ENCODE measurements at places on chromosomes 7 and 10.

DNA sequence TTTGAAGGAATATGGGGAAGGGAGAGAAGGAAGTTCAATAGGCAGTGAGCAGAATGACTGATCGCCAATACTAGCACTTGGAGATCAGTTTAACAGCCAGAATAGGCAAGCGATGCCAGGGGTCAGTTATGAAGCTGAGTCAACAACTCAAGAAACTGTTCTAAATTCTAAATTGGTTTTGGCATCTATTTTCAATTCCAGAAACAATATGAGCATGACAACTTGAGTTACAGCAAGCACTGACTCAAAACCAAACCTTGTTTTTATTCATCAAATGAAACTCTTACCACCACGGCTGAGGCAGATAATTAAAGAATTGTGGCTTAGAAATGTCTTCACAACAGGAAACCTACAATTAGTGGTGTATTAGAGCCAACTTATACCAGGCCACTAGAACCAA lies 180.5 kb upstream of the ASAH2 start:
- peak; percentile 29 for DNase-seq

DNA sequence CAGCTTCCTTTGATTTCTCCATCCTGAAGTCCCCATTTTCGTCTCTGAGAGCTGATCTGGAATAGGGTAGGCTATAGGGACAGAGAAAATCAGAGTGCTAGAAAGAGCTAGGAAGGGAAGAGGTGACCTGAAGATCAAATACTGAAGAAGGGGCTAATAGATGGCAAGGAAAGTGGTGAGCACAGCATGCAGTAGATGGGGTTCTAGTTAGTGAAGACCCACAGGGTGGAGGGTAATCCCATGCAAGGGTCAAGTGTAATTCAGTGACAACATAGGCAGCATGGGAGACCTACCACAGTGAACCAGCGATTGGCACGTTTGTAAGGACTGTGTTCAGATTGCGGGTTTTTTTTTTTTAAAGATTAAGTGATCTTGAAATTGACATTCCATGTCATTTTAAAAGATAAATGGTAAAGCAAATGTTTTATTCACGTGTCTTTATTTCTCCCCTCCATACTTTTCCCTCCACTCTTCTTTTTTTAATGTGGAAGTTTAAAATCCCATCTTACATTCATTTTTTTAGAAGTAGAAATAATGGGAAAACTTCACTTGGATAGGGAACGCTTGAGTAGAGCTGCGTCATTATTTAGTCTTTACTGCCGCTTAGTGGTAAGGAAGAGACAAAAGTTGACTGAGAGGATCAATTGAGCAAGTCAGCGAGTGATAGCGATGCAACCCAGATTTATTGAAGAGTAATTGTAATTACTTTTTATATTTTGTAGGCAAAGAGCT lies 21.0 kb upstream of the ABI1 start:
- DNase-seq: no peak

- no peak for DNase-seq
Measured at GRCh38 chr10:117980755-117981702, 65.7 kb downstream of the RAB11FIP2 start.

DNA sequence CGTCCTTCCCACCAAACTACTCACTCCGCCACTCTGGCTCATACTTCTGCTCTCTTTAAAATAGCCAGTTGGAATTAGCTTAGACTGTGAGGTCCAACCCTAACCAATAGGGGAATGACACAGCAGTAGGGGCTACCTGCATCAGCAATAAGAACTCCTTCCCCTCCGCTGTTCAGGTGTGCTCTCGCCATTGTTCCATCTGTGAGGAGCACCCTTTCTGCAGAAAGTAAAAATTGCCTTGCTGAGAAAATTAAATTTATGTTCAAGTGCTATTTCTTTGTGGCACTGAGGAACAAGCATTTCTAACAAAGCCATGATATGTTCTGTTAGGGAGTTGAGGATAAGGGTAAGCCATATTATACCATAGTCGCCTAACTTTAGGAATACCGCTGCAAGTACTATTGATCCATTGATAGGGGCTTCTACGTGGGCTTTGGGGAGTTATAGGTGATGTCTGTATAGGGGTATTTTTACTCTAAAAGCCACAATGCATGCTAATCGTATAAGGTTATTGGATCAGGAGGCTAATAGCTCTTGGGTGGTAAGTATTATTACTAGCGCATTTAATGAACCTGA lies 1269.5 kb downstream of the TYW1 start:
- no peak for DNase-seq

GRCh38 chr10:8677642-8678041 lies 623.2 kb downstream of the GATA3 start:
- no peak for DNase-seq

GRCh38 chr10:89591111-89591795 lies 53.8 kb downstream of the PANK1 start:
- no peak for DNase-seq

GRCh38 chr10:89466599-89467035 lies 52.2 kb downstream of the IFIT5 start:
- no peak for DNase-seq

DNA sequence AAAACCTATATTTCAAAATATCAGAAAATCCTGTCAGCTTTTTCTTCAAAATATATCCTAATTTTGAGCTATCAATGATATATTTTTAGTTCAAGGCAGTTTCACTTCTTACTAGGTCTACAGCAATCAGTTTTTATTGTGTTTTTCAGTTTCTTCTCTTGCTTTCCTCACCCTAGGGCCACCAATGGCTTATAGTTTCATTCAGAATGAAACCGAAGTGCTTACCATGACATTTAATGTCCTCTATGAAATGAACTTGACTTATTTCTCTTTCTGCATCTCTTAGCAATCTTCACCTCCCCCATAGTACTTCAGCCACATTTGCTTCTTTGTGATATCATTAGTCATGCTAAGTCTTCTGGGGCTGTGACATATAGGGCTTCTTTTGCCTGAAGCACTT lies 100.3 kb downstream of the ARL5B start:
- DNase-seq: no peak

GRCh38 chr7:124062171-124062570 lies 29.3 kb upstream of the TMEM229A start:
- DNase-seq: no peak

GRCh38 chr7:157738066-157738460 lies 401.3 kb downstream of the DNAJB6 start:
- DNase-seq: no peak

GRCh38 chr7:92622685-92623084 lies 32.5 kb upstream of the FAM133B start:
- no peak for DNase-seq
